ENCODE measurements at places on chromosomes 6 and 20.

- no peak for DNase-seq
These were observed 73.4 kb downstream of the FUT9 start for GRCh38 chr6:96089173-96089572.

- no peak for DNase-seq
These were observed at the start of gene EEF1A2 for GRCh38 chr20:63498960-63499337. EEF1A2 (minus strand) TSS chr20:63499083; CDS start chr20:63497763, 1,320 bp downstream.

DNA sequence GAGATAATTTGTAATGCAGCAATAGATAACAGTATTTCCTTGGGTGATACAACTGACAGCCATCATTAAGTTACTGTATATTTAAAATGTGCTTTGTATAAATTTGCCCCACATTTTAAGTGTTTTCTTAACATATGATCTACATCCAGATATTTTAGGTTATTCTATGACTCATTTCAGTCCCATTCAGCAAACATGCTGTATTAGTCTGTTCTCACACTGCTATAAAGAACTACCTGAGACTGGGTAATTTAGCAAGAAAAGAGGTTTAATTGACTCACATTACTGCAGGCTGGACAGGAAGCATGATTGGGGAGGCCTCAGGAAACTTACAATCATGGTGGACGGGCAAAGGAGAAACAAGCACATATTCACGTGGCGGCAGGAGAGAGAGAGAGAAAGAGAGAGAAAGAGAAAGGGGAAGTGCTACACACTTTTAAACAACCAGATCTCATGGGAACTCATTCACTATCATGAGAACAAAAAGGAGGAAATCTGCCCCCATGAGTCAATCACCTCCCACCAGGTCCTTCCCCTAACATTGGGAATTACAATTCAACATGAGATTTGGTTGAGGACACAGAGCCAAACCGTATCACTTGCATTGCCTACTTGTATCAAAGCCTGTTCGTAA, 9.6 kb upstream of the CHD6 start:
- DNase-seq = no peak

DNA sequence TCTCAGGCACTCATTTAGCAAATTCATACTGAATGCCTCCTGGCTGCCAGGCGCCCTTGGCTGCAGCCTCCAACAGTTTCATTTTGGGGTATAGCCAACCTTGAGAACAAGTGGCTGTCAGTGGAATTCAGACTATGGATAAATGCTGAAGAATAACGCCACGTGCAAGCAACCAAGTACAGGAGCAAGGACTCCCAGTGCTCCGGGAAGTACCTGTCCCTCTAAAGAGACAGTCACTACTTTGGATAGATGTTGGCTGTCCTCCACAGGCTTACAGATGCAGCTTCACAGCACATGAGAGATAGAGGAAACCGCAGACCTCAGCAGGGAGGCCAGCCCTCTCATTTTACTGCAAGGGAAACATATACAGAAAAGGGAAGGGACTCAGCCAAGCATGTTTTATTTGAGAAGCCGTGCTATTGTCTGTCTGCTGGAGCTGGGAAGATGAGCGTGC, 658.2 kb downstream of the PTPRT start:
- no peak for DNase-seq

- DNase-seq = no peak
These were observed 29.3 kb upstream of the PDYN start for GRCh38 chr20:2023151-2023550.

DNA sequence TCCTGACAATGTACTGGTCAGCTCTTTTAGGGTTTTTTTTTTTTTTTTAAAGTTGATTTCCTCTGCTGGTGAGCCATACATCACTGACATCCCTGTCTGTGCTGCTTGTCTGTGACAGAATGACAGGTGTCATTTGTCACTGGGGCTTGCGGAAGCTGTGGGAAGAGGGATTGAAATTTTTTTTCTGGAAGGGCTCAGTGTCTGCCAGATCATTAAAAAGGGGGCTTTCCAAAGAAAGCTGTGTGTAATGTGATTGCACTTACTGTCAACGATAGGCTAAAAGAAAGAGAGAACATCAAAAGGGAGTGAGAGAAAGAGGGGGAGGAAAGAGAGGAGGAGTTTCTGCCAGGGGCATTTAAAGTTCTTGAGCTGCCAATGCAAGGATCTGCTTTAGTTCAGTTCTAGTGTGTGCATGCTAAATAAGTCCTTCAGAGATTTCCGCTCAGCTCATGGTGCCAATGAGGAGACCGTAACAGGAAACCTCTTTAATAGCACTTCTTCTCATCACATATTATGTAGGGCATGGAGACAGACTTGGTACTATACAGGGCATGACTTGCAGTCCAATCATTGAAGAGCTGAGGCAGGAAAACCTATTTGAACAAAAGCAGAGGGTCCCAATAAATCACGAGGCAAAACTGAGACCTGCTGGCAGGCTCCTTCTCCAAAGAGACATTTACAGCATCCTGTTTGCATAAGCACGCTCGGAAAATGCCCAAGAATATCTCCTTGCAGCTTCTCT, 177.2 kb downstream of the TSHZ2 start:
- no peak for DNase-seq

Measured in AG09319 (cell line).